ENCODE measurements at places on chromosomes 7 and 10.

GRCh38 chr7:69515495-69516212 lies 82.6 kb upstream of the AUTS2 start:
- DNase-seq = no peak

- no peak for DNase-seq
Measured at GRCh38 chr7:115997221-115997620, 33.3 kb downstream of the TFEC start.

DNA sequence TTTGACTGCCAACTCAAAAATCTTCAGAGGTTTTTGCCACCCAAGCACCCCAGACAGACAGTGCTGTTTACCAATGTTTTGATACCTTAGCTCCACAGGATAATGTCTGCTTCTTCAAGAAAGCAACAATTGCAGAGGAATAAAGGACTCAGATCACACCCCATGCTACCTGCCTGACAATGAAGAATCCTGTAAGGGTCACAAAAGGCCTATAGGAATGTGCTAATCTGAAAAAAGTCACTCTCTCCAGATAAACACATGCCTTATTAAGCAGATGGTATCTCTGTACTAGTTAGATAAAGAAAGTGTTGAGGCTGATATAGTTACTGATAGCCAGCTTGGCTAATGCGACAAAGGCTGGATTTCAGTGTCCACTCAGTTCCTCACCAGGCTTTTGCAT lies 1076.7 kb upstream of the SORCS1 start:
- DNase-seq = no peak

DNA sequence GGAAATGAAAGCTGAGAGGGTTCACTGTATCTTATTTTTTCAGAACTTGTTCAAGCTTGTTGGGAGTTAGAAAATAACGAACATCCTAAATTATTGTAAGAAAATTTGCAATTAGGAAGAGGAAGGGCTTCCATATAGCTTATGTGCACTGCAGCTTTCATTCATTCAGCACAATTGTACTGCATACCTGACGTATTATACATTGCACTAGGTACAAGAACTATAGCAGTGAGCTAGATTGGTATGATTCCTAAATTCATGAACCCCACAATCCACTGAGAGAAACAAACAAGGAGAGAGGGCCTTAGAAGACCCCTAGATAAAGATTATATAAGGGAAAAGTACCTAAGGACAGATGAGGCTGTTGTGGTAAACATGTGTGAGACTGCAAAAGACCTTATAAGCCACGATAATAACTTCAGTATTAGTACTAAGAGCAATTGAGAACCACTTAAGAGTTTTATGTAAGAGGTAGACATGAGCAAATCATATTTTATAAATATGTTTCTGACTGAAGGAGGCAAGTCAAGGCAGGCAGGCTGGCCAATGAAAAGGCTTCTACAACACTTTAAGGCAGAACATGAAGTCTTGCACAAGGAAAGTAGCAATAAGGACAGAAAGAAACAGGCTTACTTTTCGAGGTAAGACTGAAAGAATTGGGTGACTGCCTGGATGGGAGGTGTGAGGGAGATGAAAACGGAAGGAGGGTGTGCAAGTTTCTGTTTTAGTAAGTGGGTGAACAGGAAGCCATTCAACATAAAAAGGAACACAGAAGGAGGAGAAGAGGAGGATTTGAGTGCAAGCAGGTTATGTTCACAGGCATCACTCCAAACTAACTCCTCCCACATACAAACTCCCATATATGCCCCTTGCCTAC lies 77.9 kb upstream of the LRRN3 start:
- no peak for DNase-seq

- peak; percentile 56 for DNase-seq
Measured at GRCh38 chr10:17229016-17229716, 1.1 kb downstream of the VIM start.

GRCh38 chr7:28840592-28840995 lies 117.5 kb downstream of the TRIL start:
- no peak for DNase-seq

DNA sequence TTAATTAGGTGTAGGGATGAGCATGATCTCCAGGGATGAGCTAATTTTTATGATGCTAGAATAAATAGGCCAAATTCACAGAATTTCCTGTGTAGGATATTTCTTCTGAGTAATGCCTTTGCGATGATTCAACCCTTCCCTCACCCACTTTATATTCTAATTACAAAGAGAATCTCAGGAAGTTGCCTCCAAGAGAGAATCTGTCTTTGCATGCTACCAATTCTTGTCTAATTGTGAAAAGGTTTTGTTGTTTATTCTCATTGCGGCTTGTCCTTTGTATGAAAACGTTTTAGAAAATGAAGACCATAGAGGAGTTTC lies 6.3 kb downstream of the C7orf57 start:
- DNase-seq = no peak

- DNase-seq = no peak
Measured at GRCh38 chr7:8560501-8560900, 127.1 kb downstream of the NXPH1 start.

DNA sequence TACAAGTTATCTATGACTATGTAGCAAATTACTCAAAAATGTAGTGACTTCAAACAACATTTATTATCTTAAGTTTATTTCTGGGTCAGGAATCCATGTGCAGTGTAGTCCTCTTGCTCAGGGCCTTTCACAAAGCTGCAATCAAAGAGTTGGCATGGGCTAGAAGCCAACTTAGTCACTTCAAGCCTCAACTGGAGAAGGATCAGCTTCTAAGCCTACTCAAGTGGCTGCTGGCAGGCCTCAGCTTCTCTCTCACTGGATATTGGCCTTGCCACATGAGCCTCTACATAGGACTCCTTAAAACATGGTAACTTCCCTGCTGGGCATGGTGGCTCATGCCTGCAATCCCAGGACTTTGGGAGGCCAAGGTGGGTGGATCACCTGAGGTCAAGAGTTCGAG lies 5.0 kb upstream of the NFE2L3 start:
- DNase-seq = no peak

- no peak for DNase-seq
Measured at GRCh38 chr10:79262959-79263746, 84.1 kb upstream of the PPIF start.

- no peak for DNase-seq
Measured at GRCh38 chr10:17431871-17432311, 22.5 kb downstream of the ST8SIA6 start.

GRCh38 chr10:116752563-116752962 lies 10.2 kb upstream of the HSPA12A start:
- DNase-seq = no peak

- DNase-seq = no peak
Measured at GRCh38 chr10:98460837-98461499, 14.2 kb upstream of the HPS1 start.

GRCh38 chr7:30727061-30727945 lies 24.6 kb upstream of the INMT start:
- DNase-seq = no peak
